ENCODE measurements at places on chromosomes 16 and 17.

DNA sequence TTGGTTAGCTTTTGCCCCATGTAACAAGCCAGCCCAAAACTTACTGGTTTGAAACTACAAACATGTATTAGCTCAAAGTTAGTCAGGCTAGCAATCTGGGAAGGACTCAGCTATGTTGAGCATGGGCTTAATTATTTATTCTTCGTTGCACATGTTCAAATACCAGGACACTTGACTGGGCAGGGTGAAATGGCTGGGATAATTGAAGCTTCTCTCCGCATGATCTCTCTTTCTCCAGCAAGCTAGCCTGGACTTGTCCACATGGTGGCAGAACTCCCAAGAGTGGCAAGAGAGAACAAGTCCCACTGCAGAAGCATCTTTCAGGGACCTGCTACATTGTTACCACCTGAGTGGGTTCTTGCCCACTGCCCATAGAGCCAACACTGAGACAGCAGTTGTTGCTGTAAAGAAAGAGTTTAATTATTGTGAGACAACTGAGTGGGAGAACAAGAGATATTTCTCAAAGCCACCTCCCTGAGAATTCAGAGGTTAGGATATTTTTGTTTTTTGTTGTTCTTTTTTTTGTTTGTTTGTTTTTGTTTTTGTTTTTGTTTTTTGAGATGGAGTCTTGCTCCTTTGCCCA is 16.8 kb upstream of the ATF7IP2 start:
- DNase-seq = no peak

DNA sequence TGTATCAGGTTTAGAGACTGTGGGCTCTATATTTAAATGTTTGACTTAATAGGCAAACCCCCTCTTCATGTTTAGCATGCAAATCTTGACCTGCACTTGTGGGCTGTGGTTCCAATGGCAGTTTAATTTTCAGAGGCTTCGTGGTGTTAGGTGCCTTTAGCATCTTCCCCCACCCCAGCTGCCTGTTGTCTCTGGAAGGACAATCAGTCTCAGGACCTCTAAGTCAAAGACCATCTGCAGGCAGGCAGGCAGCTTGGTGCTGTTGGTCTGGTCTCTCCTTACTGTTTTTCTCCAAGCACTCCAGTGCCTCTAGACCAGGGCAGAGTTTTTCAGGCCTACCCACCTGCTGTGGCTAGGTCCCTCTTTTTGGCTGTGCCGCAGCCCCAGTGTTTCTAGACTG is 990.4 kb downstream of the CDH11 start:
- no peak for DNase-seq

GRCh38 chr17:75720656-75721462 is at the start of gene ITGB4:
Gene ITGB4 (plus strand): TSS chr17:75721459. CDS start chr17:75724704, 3,245 bp downstream.
- DNase-seq = no peak

GRCh38 chr17:41429667-41430066 is 5.3 kb upstream of the KRT37 start:
- DNase-seq = no peak

- DNase-seq = no peak
Measured at GRCh38 chr17:77253611-77254051, 112.9 kb downstream of the SEC14L1 start.

DNA sequence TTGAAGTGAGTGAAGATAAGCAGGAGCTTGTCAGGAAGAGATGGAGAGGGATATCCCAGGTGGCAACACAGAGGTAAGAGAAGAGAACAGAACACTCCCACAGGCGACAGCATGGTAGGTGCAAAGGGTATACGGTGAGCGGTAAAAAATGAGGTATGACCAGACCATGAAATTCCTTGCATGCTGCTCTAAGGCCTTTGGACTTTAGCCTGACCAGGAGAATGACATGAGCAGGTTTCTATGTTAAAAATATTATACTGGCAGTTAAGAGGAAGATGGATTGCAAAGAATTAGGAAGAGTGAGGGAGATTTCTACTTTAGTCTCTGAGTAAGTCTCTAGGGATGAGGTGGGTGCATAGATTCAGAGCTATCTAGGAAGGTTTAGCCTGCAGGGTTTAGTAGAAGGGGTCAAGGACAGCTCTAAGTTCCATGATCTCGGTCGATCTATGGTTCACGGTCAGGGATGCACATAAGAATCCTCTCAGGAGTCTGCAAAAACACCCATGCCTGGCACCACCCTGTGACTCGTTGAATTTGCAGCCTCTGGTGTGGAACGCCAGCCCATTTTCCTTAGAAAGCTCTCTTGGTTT is 65.7 kb downstream of the HLF start:
- no peak for DNase-seq
